Breast epithelium (tissue), 4 donors: ENCODE measurements at places on chromosomes 7 and 10.

GRCh38 chr10:96089116-96089515 is 41.0 kb upstream of the ZNF518A start:
- no peak overlapping the region for H3K27ac ChIP-seq
- H3K4me3 ChIP-seq: peak overlapping the region; percentile 68
- H3K36me3 ChIP-seq: no peaks in the 10 kb centered on the region
- H3K27me3 ChIP-seq: peaks cover 22% of the 10 kb centered on the region
- no peaks in the 10 kb centered on the region for H3K4me1 ChIP-seq
- DNase-seq: no peak

DNA sequence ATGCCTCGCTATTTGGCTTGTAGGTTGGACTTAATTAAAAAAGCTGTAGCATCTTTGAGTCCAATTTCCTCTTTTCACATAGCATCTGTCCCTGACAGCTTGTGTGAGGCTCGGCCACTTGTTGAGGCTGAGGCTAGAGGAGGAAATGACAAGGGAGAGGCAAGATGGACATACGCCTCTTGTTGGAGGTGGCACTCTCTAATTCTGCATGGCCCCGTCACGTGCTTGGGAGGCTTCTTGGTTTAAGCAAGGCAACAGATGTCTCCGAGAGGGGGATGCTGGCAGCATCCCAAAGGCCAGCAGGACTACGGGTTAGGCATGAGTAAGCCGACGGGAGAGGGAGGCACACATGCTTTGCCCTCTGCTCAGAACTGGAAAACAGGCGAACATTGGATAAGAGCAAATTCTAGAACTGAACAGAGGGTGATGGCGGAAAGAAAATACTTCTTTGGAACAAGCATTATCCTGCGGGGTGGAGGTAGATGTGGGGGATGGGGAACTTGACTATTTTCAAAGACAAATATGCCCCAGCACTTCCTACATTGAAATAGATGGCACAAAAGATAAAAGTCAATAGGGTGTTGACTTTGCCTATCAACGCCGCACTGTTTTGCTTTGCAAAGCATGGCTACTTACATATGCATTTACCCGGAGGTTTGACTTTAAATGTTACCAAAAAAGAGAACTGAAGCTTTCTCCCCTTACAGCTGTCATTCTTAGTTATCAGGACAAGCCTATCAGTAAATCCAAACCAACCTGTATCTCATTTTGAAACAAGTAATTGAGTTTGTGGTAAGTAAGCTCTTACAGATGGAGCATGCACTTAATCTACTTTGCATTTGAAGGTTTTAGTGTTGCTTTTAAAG is 94.8 kb downstream of the CHN2 start:
- H3K4me1 ChIP-seq: no peaks in the 10 kb centered on the region
- H3K4me3 ChIP-seq: no peak overlapping the region
- no peak for DNase-seq
- H3K36me3 ChIP-seq: no peaks in the 10 kb centered on the region
- H3K27ac ChIP-seq: no peak overlapping the region

- H3K27me3 ChIP-seq: no peaks in the 10 kb centered on the region
- DNase-seq: no peak
- H3K4me1 ChIP-seq: no peaks in the 10 kb centered on the region
- H3K27ac ChIP-seq: no peak overlapping the region
Observed at GRCh38 chr10:72098301-72098835, 10.0 kb upstream of the SPOCK2 start.

- DNase-seq: no peak
- no peaks in the 10 kb centered on the region for H3K36me3 ChIP-seq
- no peaks in the 10 kb centered on the region for H3K4me1 ChIP-seq
- no peak overlapping the region for H3K27ac ChIP-seq
- no peak overlapping the region for H3K4me3 ChIP-seq
Observed at GRCh38 chr10:7027237-7027912, 383.5 kb downstream of the SFMBT2 start.

DNA sequence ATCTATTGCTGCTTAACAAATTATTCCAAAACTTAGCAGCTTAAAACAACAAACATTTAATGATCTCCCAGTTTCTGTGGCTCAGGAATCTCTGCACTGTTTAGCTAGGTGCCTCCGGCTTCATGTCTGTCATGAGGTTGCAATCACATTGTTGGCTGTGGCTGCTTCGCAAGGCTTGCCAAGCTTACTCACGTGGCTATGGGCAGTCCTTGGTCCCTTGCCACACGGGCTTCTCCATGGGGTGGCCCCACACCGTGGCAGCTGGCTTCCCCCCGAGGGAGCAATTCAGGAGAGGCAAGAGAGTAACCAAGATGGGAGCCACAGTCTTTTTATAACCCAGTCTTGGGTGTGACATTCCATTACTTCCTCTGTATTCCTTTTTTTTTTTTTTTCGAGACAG is 67.4 kb downstream of the NEURL1 start:
- no peak for DNase-seq
- no peaks in the 10 kb centered on the region for H3K27me3 ChIP-seq
- H3K36me3 ChIP-seq: no peaks in the 10 kb centered on the region
- H3K27ac ChIP-seq: no peak overlapping the region
- H3K4me1 ChIP-seq: no peaks in the 10 kb centered on the region

- H3K4me3 ChIP-seq: no peak overlapping the region
- H3K36me3 ChIP-seq: no peaks in the 10 kb centered on the region
- no peak for DNase-seq
Observed at GRCh38 chr10:15815242-15815885, 44.9 kb downstream of the MINDY3 start.

GRCh38 chr7:74121401-74122249 is 38.0 kb downstream of the LIMK1 start:
- no peaks in the 10 kb centered on the region for H3K4me1 ChIP-seq
- no peak overlapping the region for H3K4me3 ChIP-seq
- H3K27ac ChIP-seq: no peak overlapping the region
- no peaks in the 10 kb centered on the region for H3K27me3 ChIP-seq
- no peak for DNase-seq

DNA sequence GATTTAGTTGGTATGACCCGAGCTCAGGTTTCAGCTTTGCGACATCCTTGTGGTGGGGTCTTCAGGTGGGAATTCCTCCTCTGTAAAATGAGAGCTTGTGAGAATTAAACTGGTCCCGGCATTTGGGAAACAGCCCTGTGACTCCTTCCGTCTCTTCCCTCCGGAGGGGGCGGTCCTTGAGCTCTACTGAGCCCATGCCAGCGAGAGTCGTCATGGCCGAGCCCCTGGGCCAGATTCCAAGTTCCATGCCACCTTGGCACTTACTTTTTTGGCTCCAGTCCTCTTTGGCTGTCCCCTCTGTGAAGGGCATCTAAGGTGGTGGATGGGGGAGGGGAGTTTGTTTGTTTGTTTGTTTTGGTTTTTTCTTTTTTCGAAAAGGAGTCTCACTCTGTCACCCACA is 47.6 kb downstream of the GTF2IRD1 start:
- H3K4me3 ChIP-seq: peak overlapping the region; percentile 22
- no peaks in the 10 kb centered on the region for H3K36me3 ChIP-seq
- peak overlapping the region; percentile 83 for H3K27ac ChIP-seq
- H3K4me1 ChIP-seq: no peaks in the 10 kb centered on the region
- H3K27me3 ChIP-seq: no peaks in the 10 kb centered on the region
- peak; percentile 83 for DNase-seq

DNA sequence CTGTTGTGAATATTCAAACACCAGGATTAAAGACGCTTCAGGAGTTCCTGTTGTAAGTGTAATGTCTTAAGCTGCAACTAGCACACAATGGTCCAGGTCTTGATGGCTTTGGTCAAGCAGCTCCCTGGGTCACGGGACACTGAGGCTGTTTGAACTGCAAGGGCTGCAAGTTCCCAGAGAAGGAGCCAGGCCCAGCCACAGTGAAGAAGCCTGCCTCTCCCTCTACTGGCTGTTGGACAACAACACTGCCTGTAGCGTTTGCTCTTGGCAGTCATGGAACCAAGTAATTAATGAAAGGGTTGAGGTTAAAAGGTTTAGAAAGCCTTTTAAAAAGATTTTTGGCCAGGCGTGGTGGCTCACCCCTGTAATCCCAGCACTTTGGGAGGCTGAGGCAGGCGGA is 31.9 kb upstream of the GUSB start:
- no peak for DNase-seq
- no peak overlapping the region for H3K4me3 ChIP-seq
- no peaks in the 10 kb centered on the region for H3K36me3 ChIP-seq
- H3K27ac ChIP-seq: no peak overlapping the region

DNA sequence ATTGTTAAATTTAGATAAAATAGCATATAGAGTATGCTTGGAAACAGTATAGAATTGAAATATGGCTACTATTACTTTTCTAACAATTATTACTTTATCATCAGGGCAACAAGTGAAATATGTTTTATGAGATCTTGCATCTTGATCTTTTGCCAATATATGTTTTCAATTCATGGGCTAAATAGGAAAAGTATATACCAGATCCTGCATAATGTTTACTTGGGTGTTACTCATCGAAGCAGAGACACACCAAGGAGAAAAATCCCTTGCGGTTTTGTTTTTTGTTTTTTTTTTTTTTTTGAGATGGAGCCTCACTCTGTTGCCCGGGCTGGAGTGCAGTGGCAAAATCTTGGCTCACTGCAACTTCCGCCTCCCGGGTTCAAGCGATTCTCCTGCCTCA is 541.4 kb downstream of the SUGCT start:
- no peak overlapping the region for H3K4me3 ChIP-seq
- no peaks in the 10 kb centered on the region for H3K36me3 ChIP-seq
- H3K27ac ChIP-seq: no peak overlapping the region
- no peaks in the 10 kb centered on the region for H3K4me1 ChIP-seq

DNA sequence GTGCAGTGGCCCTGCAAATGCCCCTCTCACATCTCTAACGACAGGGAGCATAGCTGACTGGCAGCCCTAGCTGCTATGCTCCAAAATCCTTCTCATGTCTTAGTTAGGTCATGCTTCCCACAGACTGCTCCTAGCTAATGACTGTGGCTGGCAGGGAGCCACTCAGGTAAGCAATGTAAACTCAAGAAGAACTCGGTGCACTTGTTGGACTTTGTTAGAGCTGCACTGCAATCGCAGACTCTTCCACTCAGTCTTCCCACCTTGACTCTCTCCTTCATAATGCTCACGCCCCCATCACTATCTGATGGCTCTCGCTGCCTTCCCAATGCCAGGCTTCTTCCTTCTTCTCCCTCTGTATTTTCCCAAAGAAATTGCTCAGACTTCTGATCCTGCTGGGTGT is 24.0 kb downstream of the OR9A2 start:
- peak; percentile 69 for DNase-seq
- H3K4me1 ChIP-seq: no peaks in the 10 kb centered on the region
- H3K27ac ChIP-seq: no peak overlapping the region
- H3K27me3 ChIP-seq: no peaks in the 10 kb centered on the region
- no peaks in the 10 kb centered on the region for H3K36me3 ChIP-seq

GRCh38 chr7:151477867-151478266 is 37.9 kb upstream of the CRYGN start:
- no peaks in the 10 kb centered on the region for H3K4me1 ChIP-seq
- no peak overlapping the region for H3K27ac ChIP-seq
- H3K36me3 ChIP-seq: no peaks in the 10 kb centered on the region
- no peaks in the 10 kb centered on the region for H3K27me3 ChIP-seq
- DNase-seq: no peak
- no peak overlapping the region for H3K4me3 ChIP-seq

- no peak for DNase-seq
- no peaks in the 10 kb centered on the region for H3K36me3 ChIP-seq
- H3K4me1 ChIP-seq: no peaks in the 10 kb centered on the region
- H3K27ac ChIP-seq: peak overlapping the region; percentile 17
- H3K4me3 ChIP-seq: no peak overlapping the region
Observed at GRCh38 chr10:32041290-32042028, 14.8 kb downstream of the KIF5B start.

DNA sequence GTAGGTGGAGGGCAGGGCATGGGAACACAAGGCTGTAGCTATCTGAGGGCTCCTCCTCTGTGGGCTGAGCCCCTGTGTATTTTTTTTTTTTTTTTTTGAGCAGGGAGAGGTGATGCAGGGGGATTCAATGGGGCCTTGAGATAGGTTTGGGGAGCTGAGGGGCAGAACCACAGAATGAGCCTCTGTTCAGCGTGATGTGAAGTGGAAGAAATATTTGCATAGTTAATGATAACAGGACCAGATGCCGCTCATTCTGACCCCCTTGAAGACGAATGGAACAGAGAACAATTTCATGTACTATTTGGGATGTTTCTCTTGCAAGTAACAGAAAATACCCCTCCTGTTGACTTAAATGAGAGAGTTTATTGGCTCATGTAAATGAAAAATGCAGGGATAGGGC is 69.7 kb upstream of the EMX2 start:
- H3K36me3 ChIP-seq: no peaks in the 10 kb centered on the region
- no peaks in the 10 kb centered on the region for H3K27me3 ChIP-seq
- H3K4me1 ChIP-seq: no peaks in the 10 kb centered on the region
- no peak overlapping the region for H3K4me3 ChIP-seq

DNA sequence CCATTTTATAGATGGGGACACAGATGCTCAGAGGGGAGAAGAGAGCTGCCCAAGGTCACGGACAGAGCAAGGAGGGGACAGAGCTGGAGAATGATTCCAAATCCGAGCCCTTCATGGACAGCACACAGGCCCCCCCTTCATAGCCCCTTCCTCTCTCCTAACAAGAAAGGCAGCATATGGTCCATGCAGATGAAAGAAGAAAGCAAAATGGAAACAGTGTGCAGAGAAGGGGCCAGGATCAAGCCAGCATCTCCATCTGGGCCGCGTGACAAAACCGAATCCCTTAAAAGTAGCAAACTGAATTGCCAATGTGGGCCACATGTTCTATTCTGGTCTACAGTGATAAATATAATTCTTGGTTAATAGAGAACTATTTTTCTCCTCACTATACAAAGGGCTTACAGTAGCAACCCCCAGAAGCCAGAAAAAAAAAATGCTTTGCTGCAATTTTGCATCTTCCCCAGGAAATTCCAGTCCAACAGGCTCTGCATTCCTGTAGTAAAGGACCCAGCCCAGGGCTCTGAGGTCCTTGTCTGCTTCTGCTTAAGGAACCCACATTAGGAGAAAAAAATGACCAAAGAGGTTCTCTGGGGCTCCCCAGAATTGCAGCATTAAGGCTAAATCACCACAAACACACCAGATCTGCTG is 7.8 kb downstream of the CPXM2 start:
- H3K27me3 ChIP-seq: no peaks in the 10 kb centered on the region
- H3K27ac ChIP-seq: no peak overlapping the region
- no peaks in the 10 kb centered on the region for H3K36me3 ChIP-seq
- no peak overlapping the region for H3K4me3 ChIP-seq
- no peak for DNase-seq
- H3K4me1 ChIP-seq: no peaks in the 10 kb centered on the region

DNA sequence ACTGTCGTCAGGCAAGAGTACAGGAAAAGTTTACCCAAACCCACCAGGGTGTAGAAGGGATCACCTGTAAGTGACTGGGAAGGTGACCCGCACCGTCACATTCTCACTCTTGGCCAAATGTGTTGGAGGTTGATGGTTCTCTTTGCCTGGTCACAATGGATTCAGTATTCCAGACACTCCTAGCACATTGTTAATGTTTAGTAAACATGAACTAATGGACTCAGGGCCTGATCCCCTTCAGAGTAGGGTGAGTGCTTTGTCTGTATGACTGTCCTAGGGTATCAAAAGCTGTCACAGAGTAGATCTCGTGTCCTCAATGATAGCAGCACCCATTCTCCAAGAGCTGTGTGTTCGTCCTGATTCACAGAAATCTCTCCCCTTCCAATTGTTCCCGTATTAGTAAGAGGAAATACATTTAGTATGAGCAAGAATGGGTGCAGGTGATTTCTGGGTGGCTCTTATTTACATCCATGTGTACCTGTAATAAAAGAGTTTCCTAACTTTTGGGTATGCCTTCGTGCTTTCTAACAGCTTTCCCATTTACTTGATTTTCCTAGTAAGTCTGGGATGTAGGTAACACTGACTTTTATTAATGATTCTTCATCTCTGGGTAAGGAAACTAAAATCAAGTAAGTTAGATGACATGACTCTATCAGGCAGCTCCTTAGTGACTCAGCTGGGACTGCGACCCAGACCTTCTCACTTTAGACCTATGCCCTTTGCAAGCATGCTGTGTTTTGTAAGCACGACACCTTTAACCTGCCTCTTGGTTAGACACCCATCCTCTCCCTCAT is 4.7 kb downstream of the EEPD1 start:
- DNase-seq: no peak
- no peaks in the 10 kb centered on the region for H3K27me3 ChIP-seq
- no peak overlapping the region for H3K27ac ChIP-seq
- peaks cover 5% of the 10 kb centered on the region for H3K4me1 ChIP-seq
- no peaks in the 10 kb centered on the region for H3K36me3 ChIP-seq
